ENCODE measurements at places on chromosomes 1 and 21. TPM values are rescaled to one million over a fixed set of nuclear protein-coding genes. Genes with fewer than 3 reads are reported as not detected.

DNA sequence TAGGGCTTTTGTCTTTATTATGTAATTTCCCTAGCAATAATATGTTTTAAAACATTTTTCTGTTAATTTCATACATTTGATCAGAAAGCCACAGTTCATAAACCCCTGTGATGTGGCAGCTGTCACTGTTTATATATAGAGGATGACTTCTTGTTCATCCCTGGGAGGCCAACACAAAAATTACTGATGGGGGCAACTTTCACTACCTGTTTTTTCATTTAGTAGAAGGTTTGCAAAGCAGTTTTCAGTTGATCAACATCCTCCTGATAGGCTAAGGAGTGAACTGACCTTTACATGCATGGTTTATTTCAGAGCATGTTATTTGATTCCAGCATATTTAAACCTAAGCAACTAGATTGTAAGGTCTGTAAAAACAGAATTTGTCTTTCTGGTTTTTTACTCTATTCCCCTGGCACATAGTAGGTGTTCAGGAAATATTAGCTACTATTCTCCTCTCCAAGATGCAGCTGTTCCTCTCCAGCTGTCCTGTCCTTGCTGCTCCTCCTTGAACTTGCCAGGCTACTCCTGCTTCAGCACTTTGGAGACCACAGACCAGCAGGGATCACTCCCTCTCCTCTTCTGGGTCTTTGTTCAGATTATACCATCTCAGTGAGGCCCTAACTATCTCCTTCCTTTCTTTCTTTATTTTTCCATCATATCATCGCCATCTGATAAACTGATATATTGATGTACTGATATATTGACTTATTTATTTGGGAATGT lies 54.7 kb downstream of the ROR1 start:
- DNase-seq, result no peak
- no peaks in the 10 kb centered on the region for H3K36me3 ChIP-seq
- H3K4me1 ChIP-seq, result no peaks in the 10 kb centered on the region
- no peak overlapping the region for H3K27ac ChIP-seq
- no peaks in the 10 kb centered on the region for H3K27me3 ChIP-seq

- no peak for DNase-seq
- no peak overlapping the region for H3K4me3 ChIP-seq
- no peaks in the 10 kb centered on the region for H3K27me3 ChIP-seq
- no peak overlapping the region for H3K27ac ChIP-seq
These were observed 548.9 kb downstream of the MATN1 start for GRCh38 chr1:30174499-30174898.

DNA sequence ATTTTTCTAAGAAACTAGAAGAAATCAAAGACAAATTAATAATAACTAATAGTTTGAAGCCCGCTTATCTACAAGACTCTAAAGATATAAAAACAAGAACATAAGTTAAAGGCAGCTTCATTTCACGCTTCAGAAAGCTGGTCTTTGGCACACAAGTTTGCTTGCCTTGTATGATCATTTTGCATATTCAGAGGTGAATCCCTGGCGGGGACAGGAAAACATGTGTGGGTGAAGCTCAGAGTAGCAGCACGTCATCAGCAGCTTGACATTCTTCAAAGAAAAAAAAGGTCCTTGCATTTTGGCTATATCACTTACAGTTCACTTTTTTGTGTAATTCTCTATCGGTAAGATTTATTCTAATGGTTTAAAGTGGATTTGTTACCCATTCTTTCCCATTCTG lies 1911.8 kb downstream of the MRPL39 start:
- H3K4me1 ChIP-seq, result no peaks in the 10 kb centered on the region
- DNase-seq, result no peak
- no peaks in the 10 kb centered on the region for H3K36me3 ChIP-seq

GRCh38 chr1:11979028-11979850 lies 1.0 kb upstream of the MFN2 start:
- H3K27me3 ChIP-seq, result no peaks in the 10 kb centered on the region
- H3K27ac ChIP-seq, result peak overlapping the region; percentile 95
- H3K4me1 ChIP-seq, result no peaks in the 10 kb centered on the region
- H3K4me3 ChIP-seq, result peak overlapping the region; percentile 74
- no peak for DNase-seq
- peaks cover 15% of the 10 kb centered on the region for H3K36me3 ChIP-seq

- H3K27me3 ChIP-seq, result no peaks in the 10 kb centered on the region
- H3K27ac ChIP-seq, result no peak overlapping the region
- DNase-seq, result no peak
- H3K4me3 ChIP-seq, result no peak overlapping the region
These were observed 133.2 kb downstream of the GALNT2 start for GRCh38 chr1:230200276-230200675.

The VAV3 gene
- total RNA-seq, result 87.5 TPM

The MAPKAPK2 gene
- total RNA-seq, result 113 TPM

DNA sequence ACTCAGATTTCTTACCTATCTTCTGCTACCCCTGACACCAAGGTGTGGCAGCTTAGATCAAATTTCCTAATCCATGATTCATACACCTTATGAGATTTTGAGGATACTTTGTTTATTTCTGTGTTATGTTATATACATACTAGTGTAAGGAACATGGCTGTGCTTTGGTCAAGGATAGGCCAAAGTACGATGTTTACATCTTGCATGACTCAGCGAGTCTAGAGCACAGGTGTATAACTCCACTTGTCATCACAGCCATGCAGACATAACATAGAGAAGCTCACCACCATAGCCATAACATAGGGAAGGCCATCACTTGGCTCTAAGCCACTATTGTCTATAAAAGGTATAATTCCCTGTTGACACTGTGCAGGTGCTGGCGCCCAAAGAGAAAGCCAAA lies 61.2 kb downstream of the GBP6 start:
- no peak for DNase-seq
- no peak overlapping the region for H3K4me3 ChIP-seq
- no peaks in the 10 kb centered on the region for H3K27me3 ChIP-seq
- no peaks in the 10 kb centered on the region for H3K36me3 ChIP-seq

The GPA33 gene
- 0.28 TPM for total RNA-seq

DNA sequence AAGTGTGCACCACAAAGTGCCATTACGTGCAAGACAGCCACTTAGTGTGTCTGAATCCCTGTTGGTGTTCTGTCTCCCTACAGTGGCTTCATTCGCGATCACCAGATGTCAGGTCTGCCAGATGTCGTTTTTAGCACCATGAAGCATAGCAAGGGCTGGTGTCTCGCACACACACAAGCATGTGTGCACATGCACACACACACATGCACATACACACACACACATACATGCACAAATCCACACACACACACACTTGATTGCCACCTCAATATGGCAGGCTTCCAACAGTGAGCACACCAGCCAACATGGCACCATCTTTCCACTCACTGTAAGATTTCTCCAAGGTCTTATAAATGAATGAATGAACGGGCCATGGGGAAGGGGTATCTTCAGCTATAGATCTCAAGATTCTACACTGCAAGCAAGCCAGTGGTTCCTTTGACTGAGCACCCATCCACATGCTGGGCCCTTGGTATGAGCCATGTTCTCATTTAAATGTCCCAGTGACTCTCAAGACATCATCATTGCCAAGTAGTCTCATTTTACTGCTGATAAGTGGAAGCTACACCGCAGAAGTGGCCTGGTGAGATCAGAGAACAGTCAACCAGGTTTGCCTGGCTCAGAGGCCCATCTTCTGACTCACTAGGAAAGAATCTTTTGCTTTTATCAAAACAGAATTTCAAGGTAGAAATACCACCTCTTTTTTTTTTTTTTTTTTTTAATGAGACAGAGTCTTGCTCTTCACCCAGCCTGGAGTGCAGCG lies 84.9 kb downstream of the SIM2 start:
- H3K4me3 ChIP-seq, result no peak overlapping the region
- H3K36me3 ChIP-seq, result no peaks in the 10 kb centered on the region
- no peak overlapping the region for H3K27ac ChIP-seq
- H3K27me3 ChIP-seq, result no peaks in the 10 kb centered on the region
- DNase-seq, result no peak

- peak overlapping the region; percentile 28 for H3K27ac ChIP-seq
- H3K4me3 ChIP-seq, result no peak overlapping the region
- H3K4me1 ChIP-seq, result peaks cover 7% of the 10 kb centered on the region
- H3K36me3 ChIP-seq, result no peaks in the 10 kb centered on the region
These were observed 95.3 kb upstream of the HIVEP3 start for GRCh38 chr1:42013881-42014470.

DNA sequence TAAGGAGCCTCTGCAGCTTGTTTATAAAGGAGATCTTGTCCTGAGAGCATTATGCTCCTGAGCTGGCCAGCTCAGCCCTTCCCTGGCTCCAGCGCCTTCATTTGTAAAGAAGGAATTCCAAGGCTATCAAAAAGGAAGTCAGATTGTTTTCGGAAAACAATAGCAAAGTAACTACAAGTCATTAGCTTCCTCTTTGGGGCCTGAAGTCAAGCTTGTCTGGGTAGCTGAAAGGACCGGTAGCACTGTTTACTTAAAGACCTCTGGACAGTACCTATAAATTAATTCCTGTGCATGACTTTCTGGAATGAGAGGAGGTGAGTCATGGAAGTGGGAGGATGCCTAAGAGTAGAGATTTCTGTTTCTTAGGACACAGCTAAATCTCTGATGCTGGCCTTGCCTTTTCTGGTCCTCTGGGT lies 20.7 kb upstream of the GJA5 start:
- DNase-seq, result no peak
- H3K4me1 ChIP-seq, result no peaks in the 10 kb centered on the region
- no peak overlapping the region for H3K4me3 ChIP-seq
- H3K27ac ChIP-seq, result no peak overlapping the region
- H3K27me3 ChIP-seq, result no peaks in the 10 kb centered on the region

- no peaks in the 10 kb centered on the region for H3K4me1 ChIP-seq
- H3K36me3 ChIP-seq, result no peaks in the 10 kb centered on the region
- no peaks in the 10 kb centered on the region for H3K27me3 ChIP-seq
- no peak overlapping the region for H3K4me3 ChIP-seq
These were observed 170.9 kb upstream of the SYT6 start for GRCh38 chr1:114324662-114324965.

The MYOM3 gene
- 13.5 TPM for total RNA-seq

DNA sequence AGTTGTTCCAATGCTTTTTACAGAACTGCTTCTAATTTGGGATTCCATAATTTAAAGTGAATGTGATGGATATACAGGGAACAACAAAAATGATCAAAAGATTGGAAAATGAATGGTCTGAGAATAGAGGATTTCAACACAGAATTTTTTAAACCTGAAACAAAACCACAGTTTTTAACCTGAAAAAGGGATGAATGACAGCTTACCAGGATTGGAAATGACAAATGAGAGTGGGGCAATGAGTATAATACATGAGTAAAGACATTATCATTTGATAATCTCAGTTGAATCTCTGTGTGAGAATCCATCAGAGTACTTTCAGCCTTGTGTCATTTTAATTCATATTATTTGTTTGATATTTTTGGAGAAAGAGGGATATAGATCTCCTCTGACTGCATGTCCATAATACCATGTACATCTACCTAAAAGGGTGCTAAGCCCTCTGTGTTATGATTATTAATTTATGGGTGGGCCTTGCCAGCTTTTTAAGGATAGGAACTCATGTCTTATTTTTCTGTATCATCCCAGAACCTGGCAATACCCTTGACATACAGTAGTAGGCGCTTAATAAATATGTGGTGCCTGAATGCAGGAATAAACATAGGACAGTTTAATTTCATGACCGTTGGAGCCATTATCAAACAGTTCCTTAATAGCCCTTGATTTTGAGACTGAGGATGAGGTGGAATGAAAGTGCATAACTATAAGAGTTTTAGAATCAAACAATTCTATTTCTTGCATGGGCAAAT lies 12.4 kb upstream of the ATP6V1G3 start:
- H3K4me1 ChIP-seq, result no peaks in the 10 kb centered on the region
- no peak for DNase-seq
- H3K36me3 ChIP-seq, result no peaks in the 10 kb centered on the region
- no peaks in the 10 kb centered on the region for H3K27me3 ChIP-seq

The AKT3 gene
- total RNA-seq, result 81.6 TPM

The CCDC27 gene
- total RNA-seq, result not detected

GRCh38 chr1:215780139-215780538 lies 213.0 kb downstream of the KCTD3 start:
- no peaks in the 10 kb centered on the region for H3K36me3 ChIP-seq
- no peaks in the 10 kb centered on the region for H3K4me1 ChIP-seq
- DNase-seq, result no peak
- H3K27ac ChIP-seq, result no peak overlapping the region
- H3K27me3 ChIP-seq, result no peaks in the 10 kb centered on the region

GRCh38 chr1:14698314-14698713 lies 99.8 kb downstream of the KAZN start:
- DNase-seq, result no peak
- no peak overlapping the region for H3K4me3 ChIP-seq
- H3K4me1 ChIP-seq, result peaks cover 7% of the 10 kb centered on the region

- H3K4me1 ChIP-seq, result no peaks in the 10 kb centered on the region
- H3K27ac ChIP-seq, result no peak overlapping the region
- no peak for DNase-seq
These were observed 42.4 kb upstream of the STMN1 start for GRCh38 chr1:25948641-25949040.

DNA sequence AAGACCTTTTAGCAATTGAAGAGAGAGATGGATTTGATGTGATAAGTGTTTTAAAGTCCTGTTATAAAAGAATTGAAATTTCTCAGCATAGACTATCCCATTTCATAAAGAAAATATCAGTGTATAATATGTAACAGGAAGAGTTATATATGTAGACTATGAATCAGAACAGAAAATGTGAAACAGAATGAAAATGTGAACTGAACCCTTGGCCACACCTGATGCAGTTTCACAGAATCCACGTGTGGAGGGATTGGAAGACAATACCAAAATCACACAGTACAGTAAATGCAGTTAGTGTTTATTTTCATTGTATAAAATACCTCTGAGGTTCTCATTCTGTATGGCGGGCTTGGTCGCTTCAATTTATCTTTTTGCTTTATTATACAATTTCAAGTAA lies 9.9 kb upstream of the SLAMF1 start:
- H3K27ac ChIP-seq, result no peak overlapping the region
- no peak for DNase-seq
- no peaks in the 10 kb centered on the region for H3K4me1 ChIP-seq
- H3K27me3 ChIP-seq, result no peaks in the 10 kb centered on the region
- no peaks in the 10 kb centered on the region for H3K36me3 ChIP-seq

- H3K27me3 ChIP-seq, result no peaks in the 10 kb centered on the region
- DNase-seq, result peak; percentile 87
- H3K27ac ChIP-seq, result no peak overlapping the region
- H3K4me3 ChIP-seq, result no peak overlapping the region
- no peaks in the 10 kb centered on the region for H3K4me1 ChIP-seq
- no peaks in the 10 kb centered on the region for H3K36me3 ChIP-seq
These were observed 6.9 kb upstream of the CAMK1G start for GRCh38 chr1:209576392-209577197.

GRCh38 chr1:76786222-76786621 lies 81.1 kb upstream of the ST6GALNAC5 start:
- no peaks in the 10 kb centered on the region for H3K36me3 ChIP-seq
- H3K27me3 ChIP-seq, result no peaks in the 10 kb centered on the region
- no peak overlapping the region for H3K27ac ChIP-seq
- DNase-seq, result no peak
- H3K4me3 ChIP-seq, result no peak overlapping the region
- H3K4me1 ChIP-seq, result no peaks in the 10 kb centered on the region

- H3K27me3 ChIP-seq, result no peaks in the 10 kb centered on the region
- H3K36me3 ChIP-seq, result no peaks in the 10 kb centered on the region
- peaks cover 2% of the 10 kb centered on the region for H3K4me1 ChIP-seq
These were observed 20.5 kb downstream of the PRKACB start for GRCh38 chr1:84164567-84165021.
